ENCODE measurements at places on chromosomes 3 and 15. TPM values are rescaled to one million over a fixed set of nuclear protein-coding genes. Genes with fewer than 3 reads are reported as not detected.

The PCOLCE2 gene
- 2.5 TPM for total RNA-seq

The PTH1R gene
- 20.7 TPM for total RNA-seq

DNA sequence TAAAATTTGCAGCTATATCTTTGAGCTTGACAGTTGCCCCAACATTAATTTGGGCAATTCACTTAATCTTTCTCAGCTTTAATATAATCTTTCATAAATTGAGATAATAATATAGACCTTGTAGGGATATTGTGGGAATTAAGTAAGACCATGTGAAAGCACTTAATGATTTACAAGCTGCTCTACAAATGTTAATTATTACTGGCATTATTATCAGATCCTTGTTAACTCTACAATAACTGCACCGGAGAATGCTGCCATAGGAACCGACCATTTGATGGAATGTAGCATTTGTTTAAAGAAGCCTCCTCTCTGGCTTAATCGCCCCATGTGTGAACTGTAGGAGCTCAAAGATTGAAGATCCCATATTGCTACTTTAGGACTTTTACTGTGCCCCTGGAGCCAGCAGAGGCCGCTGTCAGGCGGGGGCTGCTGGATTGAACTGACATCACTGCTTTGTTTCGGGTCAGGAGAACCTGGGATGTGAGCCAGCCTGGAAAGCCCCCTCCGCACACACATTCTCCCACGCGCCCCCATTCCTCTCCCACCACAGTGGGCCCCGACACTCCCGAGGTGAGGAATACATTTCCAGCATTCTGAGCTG, 154.2 kb upstream of the TNIK start:
- DNase-seq, result peak; percentile 24

GRCh38 chr3:38119821-38120692, 16.9 kb downstream of the ACAA1 start:
- no peak for DNase-seq

DNA sequence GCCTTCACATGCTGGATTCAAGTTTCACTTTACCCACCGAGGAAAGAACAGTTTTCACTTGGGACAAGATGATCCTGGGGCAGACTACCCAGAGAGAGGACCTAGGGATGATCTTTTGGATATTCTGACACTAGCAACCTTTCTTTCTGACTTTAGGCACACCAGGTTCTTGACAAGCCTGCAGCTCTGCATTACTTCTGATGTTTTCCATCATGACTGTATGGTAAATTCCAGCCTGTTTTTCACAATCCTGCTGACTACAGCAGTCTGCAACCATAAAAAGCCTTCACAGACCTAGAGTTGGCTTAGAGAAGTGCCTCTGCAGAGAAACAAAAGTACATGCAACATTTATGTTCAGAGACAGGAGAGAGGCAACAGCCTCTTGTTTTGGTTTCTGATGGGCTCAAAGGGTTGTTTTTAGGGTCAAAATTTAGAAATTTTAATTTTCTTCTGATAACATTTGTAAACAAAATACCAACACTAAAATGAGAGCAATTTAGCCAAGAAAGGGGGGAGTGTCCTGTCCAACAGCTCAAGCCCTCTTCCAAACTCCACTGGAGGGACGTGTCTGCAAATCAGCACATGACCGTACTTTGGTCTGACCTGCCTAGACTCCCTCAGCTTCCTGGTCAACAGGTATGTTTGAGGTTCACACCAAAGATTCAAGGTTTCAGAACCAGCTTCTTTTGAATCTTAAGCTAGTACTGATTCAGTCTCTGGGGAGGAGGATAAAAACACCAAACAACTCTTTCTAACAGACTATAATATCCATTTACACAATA, 799 bp downstream of the ABI3BP start:
- peak; percentile 92 for DNase-seq

DNA sequence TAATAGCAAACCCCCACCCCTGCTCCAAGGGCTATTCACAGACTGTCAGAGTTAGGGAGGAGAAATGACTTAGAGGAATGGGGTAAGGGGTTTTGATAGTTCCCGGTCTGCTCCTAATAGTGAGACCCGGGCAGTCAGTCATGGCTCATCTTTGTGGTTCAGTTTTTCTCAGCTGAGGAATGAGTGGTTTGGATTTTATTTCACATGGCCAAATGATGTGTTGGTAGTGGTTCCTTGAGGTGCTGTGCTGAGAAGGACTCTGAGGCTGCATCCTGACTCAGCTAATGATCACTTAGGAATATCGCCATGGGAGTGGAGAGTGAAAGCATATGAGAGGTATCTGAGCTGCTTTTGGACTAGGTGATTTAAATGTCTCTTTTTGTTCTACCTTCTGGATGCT, 80.2 kb downstream of the LPP start:
- no peak for DNase-seq

GRCh38 chr3:141812586-141812985, 49.4 kb downstream of the GRK7 start:
- DNase-seq, result no peak

DNA sequence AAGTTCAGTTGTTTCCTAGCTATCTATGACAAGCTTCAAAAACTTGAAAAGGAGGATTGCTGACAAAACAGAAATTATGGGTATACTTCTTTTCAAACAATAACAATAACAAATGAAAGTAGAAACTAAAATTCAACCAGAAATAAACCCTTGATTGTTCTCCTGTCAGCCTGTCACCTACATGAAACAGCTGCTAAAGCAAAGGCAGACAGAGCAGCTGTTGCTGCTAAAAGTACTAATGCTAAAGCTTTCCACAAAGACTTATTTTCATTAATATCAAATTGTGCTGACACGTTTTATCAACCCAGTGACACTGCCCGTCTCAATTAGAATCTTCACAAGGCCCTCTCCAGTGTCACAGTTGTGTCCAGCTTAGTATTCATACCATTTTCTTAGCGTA, 533.2 kb upstream of the GBE1 start:
- DNase-seq, result peak; percentile 19

- peak; percentile 70 for DNase-seq
Observed at GRCh38 chr3:182618085-182618732, 175.1 kb upstream of the ATP11B start.

GRCh38 chr15:78431955-78432354, 6.1 kb upstream of the IREB2 start:
- DNase-seq, result no peak

- DNase-seq, result peak; percentile 89
Observed at GRCh38 chr3:142120707-142121106, 28.6 kb downstream of the TFDP2 start.

The LMAN1L gene
- total RNA-seq, result 0.04 TPM

DNA sequence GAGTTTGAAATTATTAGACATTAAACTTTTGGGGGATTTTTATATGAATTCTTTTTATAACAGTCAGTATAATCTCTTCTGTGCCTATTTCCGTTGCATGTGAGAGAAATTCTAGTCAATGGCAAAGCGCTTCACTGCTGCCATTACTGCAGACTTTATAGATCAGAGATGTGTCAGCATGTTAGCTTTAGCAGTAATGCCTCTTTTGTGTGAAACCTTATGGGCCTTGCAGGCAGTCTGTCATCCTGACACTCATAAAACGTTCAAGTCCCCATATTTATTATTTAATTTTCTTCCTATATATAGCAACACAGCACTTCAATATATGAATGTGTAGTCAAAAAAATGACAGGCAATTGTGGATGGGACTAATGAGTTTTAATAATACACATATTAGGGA, 191.0 kb downstream of the NLGN1 start:
- DNase-seq, result no peak

All from muscle of leg (tissue), 16 donors.